ENCODE measurements at places on chromosomes 7 and 10. TPM values are rescaled to one million over a fixed set of nuclear protein-coding genes. Genes with fewer than 3 reads are reported as not detected.

The SPDYE16 gene
- total RNA-seq = 0.18 TPM

The ACSM6 gene
- total RNA-seq = not detected

The TMEM248 gene
- 85.8 TPM for total RNA-seq

The SOSTDC1 gene
- not detected for total RNA-seq

The ASIC3 gene
- total RNA-seq = 6.7 TPM

The CNPY1 gene
- total RNA-seq = not detected

The HOXA4 gene
- not detected for total RNA-seq

The GIMAP1 gene
- 3.5 TPM for total RNA-seq

The DENND2A gene
- total RNA-seq = not detected

The HGF gene
- not detected for total RNA-seq

The PSD gene
- 11.2 TPM for total RNA-seq

The FLNC gene
- total RNA-seq = 0.09 TPM

The DNAH11 gene
- total RNA-seq = 4.3 TPM

Data from activated CD4-positive, alpha-beta T cell treated with anti-CD3 and anti-CD28 coated beads for 36 hours (primary cell).